Activated T-cell treated with anti-CD3 and anti-CD28 coated beads, Interleukin-2, amount 50 U/mL, for 48 hours (primary cell): ENCODE measurements at places on chromosomes 6 and 20.
A peak's percentile ranks its signal among the peaks of the same experiment; 100 is the strongest.

GRCh38 chr6:3359973-3360726 is 96.7 kb downstream of the SLC22A23 start:
- no peak for DNase-seq

DNA sequence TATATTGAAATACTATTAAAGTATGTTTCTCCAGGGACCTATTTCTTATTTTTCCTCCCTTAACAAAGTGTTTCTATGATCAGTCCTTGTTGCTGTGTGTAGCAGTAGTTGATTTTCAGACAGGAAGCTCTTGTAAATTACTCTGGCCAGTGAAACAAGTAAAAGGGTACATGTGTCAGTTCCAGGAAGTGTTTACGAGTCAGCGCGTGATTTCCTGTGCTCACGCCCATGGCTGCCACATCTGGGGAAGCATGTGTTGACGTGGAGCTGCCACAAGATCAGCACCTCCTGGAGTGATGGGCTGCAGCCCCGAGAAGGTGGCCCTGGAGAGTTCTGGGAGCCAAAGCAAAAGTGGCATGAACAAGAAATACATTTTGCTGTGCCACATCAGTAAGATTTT is 38.6 kb upstream of the GGTLC1 start:
- DNase-seq: peak; percentile 79

- no peak for DNase-seq
Measured at GRCh38 chr6:103114582-103114981, 1721.1 kb downstream of the GRIK2 start.

DNA sequence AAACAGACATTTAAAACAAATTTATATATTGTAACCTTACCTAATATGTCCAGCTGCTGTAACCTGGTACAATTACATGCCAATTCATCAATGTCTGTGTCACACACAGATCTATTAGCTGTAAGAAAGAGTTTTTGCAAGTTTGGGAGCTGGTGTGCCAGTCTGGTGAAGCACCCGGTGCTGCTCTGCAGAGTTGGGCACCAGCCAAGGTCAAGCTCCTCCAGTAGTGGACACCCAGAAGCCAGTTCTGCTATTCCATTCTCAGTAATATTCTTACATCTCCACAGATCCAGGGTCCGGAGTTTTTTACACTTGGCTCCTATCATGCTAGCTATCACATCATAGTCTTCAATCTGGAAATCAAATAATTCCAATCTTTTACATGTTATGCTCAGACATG is 41.0 kb downstream of the POU3F2 start:
- no peak for DNase-seq

DNA sequence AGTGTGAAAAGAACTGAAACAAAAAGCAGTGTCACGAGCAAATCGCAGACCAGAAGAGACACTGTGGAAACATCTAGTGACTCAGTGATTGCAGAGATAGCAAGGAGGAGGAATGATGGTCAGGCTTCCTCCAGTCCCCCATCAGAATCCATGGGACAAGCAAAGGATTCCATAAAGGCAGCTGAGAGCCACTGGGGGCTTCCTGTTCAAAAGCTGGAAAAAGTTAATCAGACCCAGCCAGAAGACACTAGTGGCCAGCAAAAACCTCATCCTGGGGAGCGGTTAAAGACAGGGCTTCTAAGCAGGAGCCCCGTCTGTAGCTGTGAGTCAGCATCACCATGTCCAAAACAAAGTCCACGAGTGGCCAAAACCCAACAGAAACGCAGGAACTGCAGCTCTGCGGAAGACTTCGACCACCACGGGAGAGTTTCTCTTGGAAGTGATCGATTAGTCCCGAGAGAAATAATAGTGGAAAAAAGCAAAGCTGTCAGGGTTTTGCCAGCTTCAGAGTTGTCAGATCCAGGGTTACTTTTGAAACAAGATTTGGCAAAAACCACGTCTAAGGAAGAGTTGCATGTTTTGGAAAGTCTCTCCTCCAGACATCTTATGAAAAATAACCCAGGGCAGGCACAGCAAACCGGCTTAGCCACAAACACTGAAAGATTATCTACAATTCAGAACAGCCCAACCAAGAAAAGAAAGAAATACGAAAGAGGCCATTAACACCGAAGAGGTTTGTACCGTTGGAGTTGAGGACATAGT is 51.0 kb downstream of the JAG1 start:
- DNase-seq: no peak
